ENCODE measurements at places on chromosomes 6 and 20.
A peak's percentile ranks its signal among the peaks of the same experiment; 100 is the strongest.

- DNase-seq = no peak
Measured at GRCh38 chr20:48719598-48720255, 108.1 kb downstream of the PREX1 start.

DNA sequence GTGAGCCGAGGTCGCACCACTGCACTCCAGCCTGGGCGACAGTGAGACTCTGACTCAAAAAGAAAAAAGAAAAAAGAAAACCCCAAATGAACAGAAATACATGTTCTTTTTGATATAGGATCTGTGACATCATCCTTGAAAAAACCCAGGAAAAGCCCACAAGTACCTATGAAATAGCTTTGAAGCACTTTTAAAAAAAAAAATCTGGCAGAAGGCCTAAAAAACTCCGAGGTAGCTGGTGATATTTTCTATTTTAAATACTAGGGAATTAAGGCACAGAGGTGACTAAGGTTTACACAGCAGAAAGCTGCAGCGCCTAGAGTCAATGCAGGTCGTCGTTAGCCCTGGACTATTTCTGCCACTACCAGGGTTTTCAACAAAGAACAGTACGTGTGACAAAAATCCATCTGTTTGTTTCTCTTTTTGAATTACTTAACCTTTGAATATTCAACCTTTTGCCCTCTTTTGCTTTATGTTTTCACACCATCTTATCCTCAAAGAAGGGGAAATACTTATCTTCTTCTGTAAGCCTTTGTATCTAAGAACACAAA is 39.4 kb upstream of the EEF1A1 start:
- DNase-seq = no peak

GRCh38 chr6:16399695-16400094 is 161.3 kb downstream of the GMPR start:
- no peak for DNase-seq

- no peak for DNase-seq
Measured at GRCh38 chr6:144647971-144648651, 363.0 kb downstream of the UTRN start.

GRCh38 chr6:56235245-56235644 is 12.1 kb downstream of the COL21A1 start:
- DNase-seq = no peak

GRCh38 chr6:169646906-169647567 is 54.8 kb downstream of the WDR27 start:
- DNase-seq = no peak

DNA sequence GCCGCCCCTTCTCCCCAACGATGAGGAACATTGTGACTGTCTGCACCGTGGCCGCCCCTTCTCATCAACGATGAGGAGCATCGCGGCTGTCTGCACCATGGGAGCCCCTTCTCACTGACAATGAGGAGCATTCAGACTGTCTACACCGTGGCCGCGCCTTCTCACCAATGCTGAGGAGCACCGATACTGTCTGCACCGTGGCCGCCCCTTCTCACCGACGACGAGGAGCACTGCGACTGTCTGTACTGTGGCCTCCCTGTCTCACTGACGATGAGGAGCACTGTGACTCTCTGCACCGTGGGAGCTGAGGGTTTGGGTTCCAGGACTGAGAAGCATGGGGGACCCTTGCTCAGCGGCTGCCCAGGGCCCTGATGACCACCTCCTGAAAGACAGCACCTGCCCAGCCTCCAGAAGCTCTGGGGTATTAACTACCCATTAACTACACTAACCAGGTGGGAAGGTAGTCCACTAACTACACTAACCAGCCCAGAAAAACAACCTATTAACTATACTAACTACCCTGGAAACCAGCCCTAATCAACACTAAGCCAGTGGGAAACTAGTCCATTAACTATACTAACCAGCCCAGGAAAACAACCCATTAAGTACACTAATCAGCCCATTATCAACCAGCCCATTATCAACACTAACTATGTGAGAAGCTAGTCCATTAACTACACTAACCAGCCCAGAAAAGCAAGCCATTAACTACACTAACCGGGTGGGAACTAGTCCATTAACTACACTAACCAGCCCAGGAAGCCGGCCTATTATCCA is 116.9 kb downstream of the TAF4 start:
- DNase-seq = no peak

GRCh38 chr20:60362531-60362930 is 404.3 kb downstream of the CDH26 start:
- no peak for DNase-seq

DNA sequence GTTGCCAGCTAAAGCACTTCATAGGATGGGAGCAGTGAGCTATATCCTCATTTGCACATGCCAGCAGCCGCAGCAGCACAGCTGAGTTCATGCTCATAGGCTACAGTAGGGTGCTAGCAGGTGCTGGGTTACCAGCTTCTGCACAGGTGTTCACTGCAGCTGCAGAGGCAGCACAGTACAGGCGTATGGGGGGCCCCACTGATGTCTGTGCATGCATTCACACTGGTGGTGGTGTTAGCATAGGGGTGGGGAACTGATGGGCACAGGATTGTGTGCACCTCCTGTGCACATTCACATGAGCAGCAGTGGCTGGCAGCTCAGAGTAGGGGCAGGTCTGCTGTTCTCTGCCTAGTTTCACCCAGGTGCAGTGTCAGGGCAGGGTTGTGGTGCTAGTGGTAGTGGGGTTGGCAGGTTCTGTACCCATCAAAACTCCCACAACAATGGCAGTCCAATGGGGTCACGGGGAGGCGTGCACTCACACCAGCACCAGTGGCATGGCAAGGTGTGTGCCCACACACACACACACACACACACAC is 58.9 kb upstream of the IRAK1BP1 start:
- DNase-seq = no peak

DNA sequence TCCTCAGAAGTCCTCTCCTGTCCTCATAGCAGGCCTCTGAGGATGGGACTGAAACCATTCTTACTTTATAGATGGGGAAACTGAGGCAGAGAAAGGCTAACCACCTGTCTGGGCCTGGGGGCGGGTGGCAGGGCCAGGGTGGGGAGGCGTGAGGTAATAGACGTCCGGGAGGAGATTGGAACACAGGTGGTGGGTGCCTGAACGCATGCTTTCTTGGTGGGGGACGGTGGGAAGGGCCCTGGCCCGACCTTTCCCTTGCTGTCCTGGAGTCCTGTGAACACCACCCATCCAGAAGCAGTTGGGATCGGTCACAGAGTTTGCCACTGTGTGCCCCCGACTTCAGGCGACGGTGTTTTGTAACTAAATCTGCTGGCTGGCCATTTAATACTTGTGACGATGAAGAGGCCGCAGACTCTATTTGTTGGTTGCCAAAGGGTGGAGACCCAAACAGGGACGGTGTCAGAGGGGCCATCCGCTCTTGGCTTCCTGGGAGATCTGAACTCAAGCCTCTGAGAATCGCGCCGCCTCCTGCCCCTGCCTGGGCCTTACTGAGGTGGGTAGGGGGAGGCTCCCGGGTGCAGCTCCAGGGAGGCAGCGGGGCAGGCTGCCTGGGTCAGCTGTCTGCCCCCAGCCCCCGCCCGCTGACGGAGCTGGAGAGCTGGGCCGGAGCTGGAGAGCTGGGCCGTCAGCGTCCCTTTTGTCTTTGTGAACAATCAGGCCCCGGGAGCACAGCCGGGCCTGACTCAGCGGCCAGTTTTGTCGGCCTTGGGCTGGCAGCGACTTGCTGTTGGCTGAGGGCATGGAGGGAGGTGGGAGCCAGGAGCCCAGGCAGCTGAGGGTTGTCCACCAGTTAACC is 4.1 kb downstream of the RBM38 start:
- DNase-seq = peak; percentile 95

DNA sequence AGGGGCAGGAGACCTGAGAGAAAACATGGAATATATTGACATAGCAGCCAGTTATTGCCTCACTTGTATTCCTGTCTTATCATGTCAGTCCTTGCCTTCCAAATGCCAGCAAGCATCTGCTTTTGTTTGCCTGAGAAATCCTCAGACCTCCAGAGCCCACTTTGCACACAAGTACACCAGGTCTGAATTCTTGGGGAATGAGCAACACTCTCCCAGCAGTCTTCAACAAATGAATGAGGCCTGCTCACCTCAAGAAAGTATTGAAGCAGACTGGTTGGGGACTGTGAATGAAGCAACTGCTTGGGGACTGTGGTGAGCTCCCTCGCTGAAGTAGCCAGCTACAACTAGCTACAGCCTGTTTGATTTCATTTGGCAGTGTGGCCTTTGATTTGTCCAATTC is 172.8 kb upstream of the SPTLC3 start:
- DNase-seq = no peak
